Fibroblast of the aortic adventitia (primary cell): ENCODE measurements at places on chromosomes 1 and 21. TPM values are rescaled to one million over a fixed set of nuclear protein-coding genes. Genes with fewer than 3 reads are reported as not detected.
A peak's percentile ranks its signal among the peaks of the same experiment; 100 is the strongest.

OR2L5 gene
- under 0.01 TPM in 1 of 2 replicates, not detected in the other for total RNA-seq

CGN gene
- total RNA-seq: 0.09 and 1.1 TPM in 2 replicates

DDI2 gene
- total RNA-seq: 14.0 and 26.0 TPM in 2 replicates

ZSWIM5 gene
- total RNA-seq: 0.49 and 4.7 TPM in 2 replicates

ZBTB37 gene
- 6.5 and 11.3 TPM in 2 replicates for total RNA-seq

- DNase-seq: peak; percentile 79
These were observed 7.8 kb downstream of the NUAK2 start for GRCh38 chr1:205313563-205314308.

GRCh38 chr21:38984982-38985567 lies 179.3 kb downstream of the ETS2 start:
- DNase-seq: peak; percentile 98

DNA sequence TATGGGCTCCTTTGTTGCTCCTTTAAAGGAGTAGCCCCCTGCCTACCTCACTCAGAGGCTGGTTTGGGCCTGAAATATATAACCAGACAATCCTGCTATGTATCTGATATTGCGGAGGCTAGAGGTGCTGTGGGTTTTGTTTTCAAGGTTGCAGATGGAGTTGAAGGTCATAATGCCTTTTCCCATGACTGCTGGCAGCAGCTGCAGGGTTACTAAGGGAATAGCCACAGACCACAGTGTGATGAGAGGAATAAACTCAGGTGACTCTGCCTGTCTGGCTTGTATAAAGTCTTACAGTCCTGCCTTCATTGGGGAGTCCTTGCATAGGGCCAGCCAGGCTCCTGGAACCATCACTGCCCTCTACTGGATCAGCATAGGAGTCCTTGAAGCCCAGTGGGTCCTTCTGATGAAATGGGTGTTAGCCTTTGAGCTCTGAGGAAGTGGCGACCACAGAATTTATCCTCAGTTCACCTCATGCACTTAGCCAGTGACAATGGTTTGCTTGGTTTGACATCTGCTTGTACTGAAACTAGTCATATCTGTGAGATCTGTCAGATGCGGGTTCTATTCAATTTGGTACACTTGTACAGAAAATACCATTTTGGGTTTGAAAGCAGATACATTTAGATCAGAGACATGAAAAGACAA lies 174.4 kb upstream of the HMCN1 start:
- peak; percentile 44 for DNase-seq

DNA sequence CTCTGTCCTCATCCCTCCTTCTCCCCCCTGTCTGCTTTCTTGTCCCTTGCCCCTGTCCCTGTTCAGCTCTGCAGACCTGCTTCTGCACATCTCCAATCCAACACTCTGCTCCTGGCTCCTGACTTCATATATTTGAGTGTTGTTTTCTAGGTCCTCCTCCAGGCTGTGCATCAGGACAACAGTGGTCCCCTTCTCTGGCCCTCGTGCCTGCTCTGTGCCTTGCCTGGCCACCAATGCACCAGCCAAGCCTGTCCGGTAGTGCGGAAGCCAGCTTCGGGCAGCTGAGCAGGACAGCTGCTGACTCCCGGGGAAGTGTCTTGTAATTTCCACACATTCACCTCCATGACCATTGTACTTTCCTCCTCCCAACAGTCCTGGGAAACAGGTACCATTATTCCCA lies 203.4 kb upstream of the RAB4A start:
- DNase-seq: no peak

DNA sequence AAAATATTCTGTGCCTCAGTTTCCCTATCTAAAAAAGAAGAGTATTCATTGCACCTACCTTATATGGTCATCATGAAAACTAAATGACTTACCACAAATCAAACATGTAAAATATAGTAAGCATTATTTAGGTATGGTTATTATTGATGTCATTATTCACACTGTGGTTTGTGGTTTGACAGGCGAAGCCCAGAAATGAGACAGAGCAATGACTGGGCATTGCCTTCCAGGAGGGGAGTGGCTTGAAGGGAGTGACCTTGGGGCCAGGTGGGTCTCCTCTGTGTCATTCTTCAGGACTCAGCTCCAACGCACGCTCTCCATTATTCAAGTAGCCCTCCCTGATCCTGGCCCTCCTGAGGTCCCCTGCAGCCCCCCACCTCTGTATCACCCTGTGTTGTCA lies 133.7 kb downstream of the DMRTA2 start:
- DNase-seq: no peak

- DNase-seq: no peak
These were observed 83.7 kb upstream of the KAZN start for GRCh38 chr1:14514739-14515138.

- DNase-seq: no peak
These were observed 17.9 kb downstream of the TENT5C start for GRCh38 chr1:117623698-117624097.

DNA sequence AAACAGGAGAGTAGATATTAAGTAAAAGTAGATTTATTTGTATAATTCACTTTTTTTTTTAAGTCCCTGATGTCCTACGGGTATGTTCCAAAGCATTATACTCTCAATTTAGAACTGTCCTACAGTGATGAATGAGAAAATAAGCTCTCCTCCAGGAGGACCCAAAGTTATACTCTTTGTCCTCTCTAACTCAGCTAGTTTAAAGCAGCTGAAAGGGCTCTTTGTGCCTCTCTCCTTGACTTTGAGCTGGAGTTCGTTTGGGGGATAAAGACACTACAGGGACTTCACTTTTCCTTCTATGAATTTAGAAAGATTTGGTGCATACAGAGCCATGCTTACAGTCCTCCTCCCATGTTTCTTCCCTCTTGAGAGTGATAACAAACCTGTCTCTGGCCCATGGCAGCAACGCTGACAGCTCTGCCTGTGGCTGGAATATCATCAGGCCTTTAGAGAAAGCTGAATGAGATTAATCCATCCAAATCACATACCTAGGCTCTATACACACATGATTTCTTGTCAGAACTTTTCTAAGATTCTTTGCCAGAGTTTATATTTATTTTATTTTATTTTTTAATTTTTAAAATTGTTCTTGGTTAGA lies 134.3 kb downstream of the PIK3R3 start:
- DNase-seq: no peak

DNA sequence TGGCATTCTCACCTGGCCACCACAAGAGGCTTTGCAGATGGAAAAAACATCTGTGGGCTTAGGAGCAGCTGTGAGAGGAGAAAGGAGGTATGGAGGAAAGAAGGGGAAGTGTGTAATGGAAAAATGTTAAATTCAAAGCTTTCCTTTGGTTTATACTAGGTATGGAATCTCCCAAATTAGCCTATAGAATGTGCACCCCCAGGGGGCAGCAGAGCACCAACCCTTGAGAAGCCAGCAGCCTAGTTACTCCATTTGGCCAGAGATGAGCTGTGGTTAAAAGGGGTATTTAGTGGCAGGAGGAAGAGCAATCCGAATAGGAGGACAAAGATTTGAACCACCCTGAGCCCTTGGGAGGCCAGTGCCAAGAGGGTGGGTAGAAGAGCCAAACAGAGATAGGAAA lies 97.5 kb upstream of the CTTNBP2NL start:
- peak; percentile 59 for DNase-seq

DNA sequence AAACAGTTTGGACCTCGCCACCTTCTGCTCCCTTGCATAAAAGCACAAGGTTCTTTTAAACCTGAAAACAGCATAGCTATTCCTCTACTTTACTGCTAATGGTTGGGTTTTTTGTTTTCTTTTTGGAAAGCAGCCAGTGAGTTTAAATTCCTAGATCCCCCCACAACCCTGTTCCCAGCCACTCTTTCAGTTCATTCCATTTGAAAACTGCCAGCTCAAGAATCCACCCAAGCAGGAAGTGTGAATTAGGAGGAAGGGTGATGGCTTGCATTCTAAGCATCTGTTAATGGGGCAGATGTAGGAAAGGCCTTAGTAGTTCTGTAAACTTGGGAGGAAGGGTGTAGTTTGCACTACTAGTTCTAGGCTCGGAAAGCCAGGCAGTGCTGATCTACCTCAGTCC lies 172.9 kb upstream of the HOOK1 start:
- no peak for DNase-seq

DNA sequence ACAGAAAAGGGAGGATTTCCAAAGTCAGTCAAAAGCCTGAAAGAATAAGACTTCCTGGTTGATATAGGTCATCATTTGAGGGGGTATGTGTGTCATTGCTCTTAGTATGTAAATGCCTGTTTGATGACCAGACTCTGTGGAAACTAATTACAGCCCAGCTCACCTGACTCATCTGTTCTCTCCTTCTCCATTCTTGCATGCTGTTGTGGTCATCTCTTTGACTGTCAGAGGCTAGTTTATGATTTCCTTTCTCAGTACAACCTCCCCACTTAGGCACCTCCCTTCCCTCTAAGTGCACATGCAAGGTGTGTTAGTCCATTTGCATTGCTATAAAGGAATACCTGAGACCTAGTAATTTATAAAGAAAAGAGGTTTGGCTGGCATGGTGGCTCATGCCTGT lies 2.4 kb upstream of the C1orf116 start:
- no peak for DNase-seq

DNA sequence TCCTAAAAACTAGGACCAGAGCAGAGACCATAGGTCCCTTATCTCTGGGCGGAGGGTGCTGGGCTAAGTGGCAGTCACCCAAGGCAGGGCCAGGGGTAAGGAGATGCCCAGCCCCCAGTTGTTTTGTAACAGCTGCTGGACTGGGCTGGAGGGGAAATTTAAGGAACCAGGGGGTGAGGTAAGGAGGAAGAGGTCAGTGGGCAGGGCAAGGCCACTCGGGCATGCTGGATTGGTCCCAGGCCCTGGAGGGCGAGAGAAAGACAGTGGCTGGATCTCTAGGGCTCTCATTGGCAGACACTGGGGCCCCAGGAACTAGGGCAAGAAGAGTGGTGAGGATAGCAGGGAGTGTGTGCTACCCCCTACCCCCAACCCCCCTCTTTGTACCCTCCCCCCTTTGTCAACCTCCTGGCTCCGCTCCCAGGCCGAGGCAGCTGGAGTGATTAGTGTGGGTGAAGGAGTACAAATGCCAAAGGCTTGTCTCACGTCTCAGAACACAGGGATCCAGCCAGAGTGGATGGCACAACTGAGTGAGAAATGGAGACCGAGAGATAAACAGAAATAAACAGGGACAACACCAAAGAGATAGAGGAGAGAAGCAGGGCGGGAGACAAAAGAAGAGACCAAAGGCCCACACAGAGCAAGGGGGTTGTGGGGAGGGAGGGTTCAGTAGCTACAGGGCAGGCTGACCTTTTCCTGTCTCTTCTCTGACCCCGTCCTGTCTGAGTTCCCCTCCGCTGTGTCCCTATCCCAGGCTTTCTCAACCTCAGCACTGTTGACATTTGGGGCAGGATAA lies 20.5 kb upstream of the THRAP3 start:
- DNase-seq: no peak

- peak; percentile 77 for DNase-seq
These were observed 97.6 kb downstream of the NAV1 start for GRCh38 chr1:201636510-201636971.

DNA sequence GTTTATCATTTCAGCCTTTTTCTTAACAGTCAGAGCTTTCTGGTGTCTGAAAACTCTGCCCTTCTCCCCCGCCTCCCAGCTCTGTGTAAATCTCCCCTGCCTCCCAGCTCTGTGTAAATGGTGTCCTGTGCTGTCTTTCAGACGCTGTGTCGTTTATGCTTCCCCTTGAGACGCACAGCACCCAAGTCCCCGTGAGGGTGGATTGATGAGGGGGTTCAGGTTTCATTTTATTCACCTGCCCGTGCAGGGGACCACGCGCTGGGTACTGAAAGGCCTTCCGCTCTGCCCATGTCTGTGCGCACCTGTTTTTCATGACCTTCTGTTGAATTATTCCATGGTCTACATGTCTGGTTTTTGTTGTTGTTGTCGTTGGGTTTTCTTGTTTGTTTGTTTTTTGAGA lies 108.2 kb upstream of the COL6A1 start:
- DNase-seq: no peak

DNA sequence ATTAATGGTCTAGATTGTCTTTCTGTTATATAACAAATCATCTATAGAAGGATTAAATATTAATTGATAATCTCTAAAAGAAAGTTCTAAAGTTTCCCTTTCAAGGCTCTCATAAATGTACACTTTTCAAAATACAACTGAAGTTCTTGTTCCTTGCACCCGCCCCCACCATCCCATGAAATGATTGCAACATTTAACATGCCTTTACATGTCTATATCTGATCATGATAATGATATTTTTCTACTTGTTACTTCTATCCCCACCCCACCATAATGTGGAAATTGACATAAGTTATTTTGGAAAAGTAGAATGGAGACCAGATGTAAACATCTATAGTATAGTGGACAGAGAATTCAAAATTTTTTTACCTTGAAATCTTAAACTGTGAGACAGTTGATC lies 186.6 kb downstream of the NTNG1 start:
- no peak for DNase-seq

GRCh38 chr1:160398823-160399222 lies 1.5 kb upstream of the VANGL2 start:
- no peak for DNase-seq

DNA sequence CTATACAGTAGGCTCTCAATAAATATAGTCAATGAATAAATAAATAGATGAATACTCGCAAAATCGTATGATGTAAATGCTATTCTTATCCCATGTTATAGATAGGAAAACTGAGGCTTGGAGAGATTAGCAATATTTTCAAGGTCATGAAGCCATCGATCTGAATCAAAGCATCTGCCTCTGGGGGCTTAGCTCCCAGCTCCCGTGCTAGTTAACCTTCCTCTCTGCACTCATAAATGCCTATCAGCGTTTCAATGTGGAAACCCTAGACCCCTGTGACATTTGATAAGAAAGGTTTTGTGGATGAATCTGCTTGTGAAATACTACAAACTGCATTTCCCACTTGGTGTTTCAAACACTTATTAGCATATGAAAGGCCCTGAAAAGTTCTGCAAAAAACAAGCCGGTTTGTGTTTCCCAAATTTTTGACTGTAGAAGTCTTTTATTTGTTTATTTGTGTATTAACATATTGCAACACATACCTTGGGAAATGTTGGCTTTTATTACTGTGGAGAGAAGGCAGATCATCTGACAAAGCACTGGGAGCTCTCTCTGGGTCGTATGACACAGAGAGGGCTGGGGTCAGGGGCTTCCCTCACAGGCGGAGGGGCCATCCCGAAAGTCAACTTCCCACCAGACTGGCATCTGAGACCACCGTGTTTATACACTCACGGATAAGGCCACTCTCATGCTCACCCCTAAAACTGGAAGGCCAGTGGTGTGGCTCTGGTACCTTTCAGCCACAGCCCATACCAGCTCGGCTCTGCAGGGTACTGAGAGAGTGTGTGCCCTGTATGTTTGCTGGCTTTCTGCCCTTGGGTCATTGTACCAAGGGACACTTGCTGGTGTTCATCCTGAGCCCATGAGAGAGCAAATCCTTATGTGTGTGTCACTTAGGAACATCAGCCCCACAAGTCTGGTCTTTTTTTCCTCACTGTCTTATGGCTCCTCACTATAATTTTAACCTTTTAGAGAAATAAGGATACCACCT lies 993 bp upstream of the PROK1 start:
- DNase-seq: no peak

- DNase-seq: no peak
These were observed 814 bp downstream of the MTARC2 start for GRCh38 chr1:220748936-220749335.

DNA sequence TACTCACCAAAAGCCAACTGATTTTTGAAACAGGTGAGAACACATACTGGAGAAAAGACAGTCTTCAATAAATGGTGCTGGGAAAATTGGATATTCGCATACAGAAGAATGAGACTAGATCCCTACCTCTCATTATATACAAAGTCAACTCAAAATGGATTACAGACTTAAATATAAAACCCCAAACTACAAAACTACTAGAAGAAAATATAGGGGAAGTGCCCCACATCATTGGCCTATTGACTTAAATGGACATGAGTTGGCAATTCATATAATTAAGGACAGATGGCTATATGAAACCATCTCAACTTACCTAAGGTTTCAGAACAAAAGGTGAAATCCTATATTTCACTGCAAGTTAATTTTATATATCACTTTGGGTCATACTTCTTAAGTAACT lies 60.1 kb downstream of the C4BPA start:
- DNase-seq: no peak
